ENCODE measurements at places on chromosomes 11 and 22.

DNA sequence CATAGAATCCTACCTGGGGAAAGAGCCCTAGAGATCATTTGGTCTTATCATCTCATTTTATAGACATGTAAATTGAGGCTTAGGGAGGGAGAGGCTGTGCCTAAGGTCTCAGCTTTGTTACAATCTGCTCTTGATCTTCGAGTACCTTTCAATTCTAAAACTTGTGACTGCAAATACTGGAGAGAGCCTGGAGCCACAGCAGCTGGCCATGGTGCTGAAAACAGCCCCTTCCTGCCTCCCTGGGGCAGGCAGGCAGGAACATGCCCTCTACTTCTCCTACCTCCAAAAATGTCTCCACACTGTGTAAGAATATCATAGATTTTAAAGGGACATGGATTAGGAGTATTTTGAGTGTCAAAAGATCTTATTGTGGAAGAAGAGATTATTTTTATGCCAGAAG, 52.2 kb downstream of the C22orf42 start:
- DNase-seq = no peak

DNA sequence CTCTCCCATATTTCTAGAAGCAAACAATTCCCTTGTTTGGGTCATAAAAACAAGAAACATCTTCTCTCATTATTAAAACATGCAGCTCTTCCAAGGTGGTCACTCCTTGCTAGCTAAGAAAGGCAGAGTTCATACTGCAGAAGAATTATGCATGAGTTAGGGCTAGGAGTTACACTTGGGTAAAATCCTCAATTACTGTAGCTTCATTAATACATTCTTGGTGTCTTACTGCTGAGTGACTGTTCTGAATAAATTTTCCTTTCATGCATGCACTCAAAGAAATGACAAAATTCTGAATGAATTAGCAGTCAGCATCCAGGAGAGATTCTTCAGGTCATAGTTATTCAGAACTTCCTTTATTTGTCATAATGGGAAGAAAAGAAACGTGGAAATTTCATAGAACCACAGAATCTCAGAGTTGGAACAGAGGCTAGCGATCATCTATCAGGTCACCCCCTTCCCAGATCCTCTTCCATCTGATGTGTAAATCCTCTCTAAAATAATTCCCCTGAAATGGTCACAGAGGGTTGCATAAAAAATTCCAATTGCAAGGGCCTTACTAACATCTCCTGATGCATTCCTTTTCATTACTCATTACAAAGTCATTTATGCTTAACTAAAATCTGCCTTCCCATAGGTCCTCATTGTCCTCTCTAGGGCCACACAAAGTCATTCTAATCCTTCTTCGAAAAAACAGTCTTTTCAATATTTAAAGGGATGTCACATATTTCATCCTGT, 771.5 kb downstream of the DLG2 start:
- DNase-seq = no peak

GRCh38 chr22:23898006-23898974, 4.1 kb downstream of the MIF start:
- no peak for DNase-seq

GRCh38 chr11:78453140-78453935, 35.7 kb upstream of the GAB2 start:
- DNase-seq = no peak

GRCh38 chr11:77187776-77188632, 60.0 kb downstream of the MYO7A start:
- peak; percentile 21 for DNase-seq
